T-helper 2 cell treated with Interferon-gamma antibody and Interleukin-4, amounts not matched to agents 5 μg/mL and 100 μg/mL, for 36 hours (primary cell): ENCODE measurements at places on chromosomes 5 and 9.

- H3K4me1 ChIP-seq, result peaks cover 11% of the 10 kb centered on the region
- no peak overlapping the region for H3K27ac ChIP-seq
- no peak overlapping the region for H3K4me3 ChIP-seq
- H3K27me3 ChIP-seq, result no peaks in the 10 kb centered on the region
Measured at GRCh38 chr5:89396278-89396954, 513.4 kb upstream of the MEF2C start.

DNA sequence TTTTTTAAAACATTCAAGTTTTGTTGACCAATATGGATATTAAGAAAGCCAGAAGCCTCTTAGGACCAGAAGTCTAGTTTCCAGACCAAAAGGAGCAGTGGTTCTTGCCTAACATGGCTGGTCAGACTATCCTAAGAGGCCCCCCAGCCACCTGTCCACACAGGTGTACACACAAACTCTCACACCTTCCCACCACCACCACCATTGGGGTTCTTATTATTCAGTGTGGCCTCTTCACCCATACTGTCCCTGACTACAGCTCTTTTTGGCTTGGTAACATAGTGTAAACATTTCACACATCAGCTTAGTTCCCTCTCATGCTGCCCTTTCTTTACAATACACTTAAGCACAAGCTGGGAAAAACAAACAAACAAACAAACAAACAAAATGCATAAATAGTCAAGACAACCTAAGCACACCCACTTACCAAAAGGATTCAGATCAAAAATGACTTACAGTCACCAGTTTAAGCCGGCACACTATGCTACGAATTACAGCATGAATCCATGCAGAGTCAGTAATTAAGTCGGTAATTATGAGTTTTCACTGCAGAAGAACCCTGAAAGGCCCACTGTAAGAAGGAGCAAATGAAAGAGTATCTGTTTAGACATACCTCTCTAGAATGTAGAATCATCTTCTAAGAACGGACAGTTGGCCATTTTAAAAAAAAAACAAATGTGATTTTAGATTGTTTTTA, 9.5 kb downstream of the LHFPL2 start:
- DNase-seq, result no peak
- peaks cover 13% of the 10 kb centered on the region for H3K27me3 ChIP-seq
- H3K4me1 ChIP-seq, result no peaks in the 10 kb centered on the region
- H3K4me3 ChIP-seq, result no peak overlapping the region

DNA sequence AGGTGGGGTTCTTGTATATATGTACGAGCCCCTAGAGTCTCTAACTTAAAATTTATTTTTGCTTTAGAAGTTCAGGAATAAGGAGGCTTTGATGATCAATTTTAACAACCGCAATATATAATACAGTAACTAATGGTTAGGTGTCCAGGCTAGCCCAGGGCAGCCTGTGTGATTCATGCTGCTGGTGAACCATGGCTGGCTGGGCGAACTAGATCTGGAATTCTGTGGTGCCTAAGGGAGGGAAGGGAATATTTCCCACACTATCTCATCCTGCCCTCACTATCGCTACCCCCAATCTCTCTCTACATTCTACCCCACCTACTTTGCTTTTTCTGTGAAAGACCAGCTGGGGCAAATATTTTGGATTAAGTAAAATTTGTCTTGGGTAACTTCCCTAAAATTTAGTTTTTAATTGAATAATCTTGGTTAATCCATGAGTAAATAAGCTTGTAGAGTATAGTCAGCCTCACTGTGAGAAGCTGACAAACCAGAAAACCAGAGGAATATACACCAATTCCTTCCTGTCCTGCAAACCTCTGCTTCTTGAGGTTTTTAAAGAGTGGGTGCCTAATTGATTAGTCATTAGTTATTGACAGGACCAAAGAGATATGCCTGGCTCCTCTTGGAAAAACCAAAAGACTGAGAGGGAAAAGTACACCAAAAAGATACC, 115.1 kb upstream of the CCDC152 start:
- no peaks in the 10 kb centered on the region for H3K4me1 ChIP-seq
- no peak overlapping the region for H3K4me3 ChIP-seq
- H3K36me3 ChIP-seq, result no peaks in the 10 kb centered on the region
- DNase-seq, result no peak

GRCh38 chr5:125232779-125233230, 486.4 kb upstream of the ZNF608 start:
- no peaks in the 10 kb centered on the region for H3K27me3 ChIP-seq
- H3K4me3 ChIP-seq, result no peak overlapping the region
- no peaks in the 10 kb centered on the region for H3K4me1 ChIP-seq
- no peaks in the 10 kb centered on the region for H3K36me3 ChIP-seq
- H3K27ac ChIP-seq, result no peak overlapping the region

DNA sequence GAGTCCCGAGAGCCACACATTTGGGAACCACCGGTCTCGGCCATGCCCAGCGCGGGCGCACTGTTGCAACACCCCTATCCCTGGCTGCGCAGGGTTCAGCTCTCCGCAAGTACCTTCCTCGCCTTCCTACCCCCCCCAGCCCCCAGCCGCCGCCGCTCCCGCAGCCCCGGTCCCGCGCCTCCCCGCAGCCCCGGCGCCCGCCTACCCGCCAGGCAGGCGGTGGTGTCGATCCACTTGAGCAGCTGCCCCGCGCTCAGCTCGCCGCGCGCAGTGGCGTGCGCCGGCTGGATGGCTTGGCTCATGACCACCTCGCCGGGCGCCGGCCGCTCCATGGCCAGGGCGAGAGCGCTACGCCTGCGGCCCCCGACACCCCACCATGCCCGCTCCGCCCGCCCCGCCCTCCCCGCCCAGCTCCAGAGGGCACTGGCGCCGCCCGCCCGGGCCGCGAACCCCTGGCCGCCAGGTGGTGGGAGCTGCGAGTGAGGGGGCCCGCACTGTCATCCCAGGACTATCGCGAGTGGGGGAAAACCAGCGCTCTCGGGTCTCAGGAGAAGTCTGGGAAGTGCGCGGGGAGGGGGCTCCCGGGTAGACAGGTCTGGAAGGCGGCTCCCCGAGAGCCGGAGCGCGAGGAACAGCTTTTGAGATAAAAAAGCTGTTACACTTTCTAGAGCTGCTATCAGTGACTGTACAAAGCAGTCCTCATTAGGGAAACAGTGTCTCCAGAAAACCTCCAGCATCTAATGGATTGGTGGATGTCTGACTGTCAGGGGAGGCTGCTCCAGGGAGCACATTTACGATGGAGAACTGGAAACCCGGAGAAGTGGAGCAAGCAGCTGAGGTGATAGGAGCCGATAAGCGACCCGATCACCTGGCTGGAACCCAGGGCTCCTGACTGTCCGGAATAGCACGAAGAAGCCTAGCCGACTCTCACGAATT, at the start of gene ACOT12:
TSS of gene ACOT12 (minus strand) at position 352 of the 936 bp plus-strand sequence. CDS start at position 332, 20 bp downstream.
- H3K4me3 ChIP-seq, result peak within 1 kb of the TSS; percentile 52
- no peak within 1 kb of the TSS for H3K27ac ChIP-seq
- no peak for DNase-seq
- H3K4me1 ChIP-seq, result peaks cover 11% of the 10 kb centered on the region
- H3K36me3 ChIP-seq, result peaks cover 2% of the 10 kb centered on the region

GRCh38 chr9:104993291-104993963, 65.5 kb upstream of the ABCA1 start:
- no peak for DNase-seq
- peak overlapping the region; percentile 8 for H3K4me3 ChIP-seq
- H3K27ac ChIP-seq, result no peak overlapping the region
- peaks cover 1% of the 10 kb centered on the region for H3K36me3 ChIP-seq
- H3K4me1 ChIP-seq, result peaks cover 25% of the 10 kb centered on the region

DNA sequence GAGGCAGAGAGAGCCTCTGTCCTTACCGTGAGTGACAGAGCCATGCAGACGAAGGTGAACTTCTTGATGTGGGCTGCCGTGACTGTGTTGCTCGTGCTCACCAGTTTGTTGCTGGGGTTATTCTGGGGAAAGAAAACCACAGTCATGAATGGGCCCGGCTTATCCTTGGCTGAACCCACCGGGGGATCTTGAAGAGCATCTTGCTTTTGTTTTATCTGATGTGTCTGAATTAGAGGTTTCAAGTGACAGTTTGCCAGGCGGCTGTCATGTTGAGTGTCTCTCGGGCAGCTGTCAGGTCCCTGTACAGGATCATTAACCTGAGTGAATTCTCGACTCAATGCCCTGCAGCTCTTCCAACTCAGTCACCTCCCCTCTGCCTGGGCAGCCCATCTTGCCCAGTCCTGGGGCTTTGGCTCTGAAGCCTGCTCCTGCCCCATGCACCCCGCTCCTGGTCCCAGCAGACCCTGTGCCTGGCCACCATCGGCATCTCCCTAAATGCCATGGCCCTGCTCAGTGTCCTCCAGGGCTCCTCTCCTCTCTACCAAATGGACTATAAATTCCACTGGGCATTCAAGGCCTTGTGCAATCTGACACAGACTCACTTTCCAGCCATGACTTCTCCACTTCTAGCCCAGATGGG, 77.4 kb downstream of the OTULIN start:
- H3K27ac ChIP-seq, result peak overlapping the region; percentile 43
- peaks cover 31% of the 10 kb centered on the region for H3K36me3 ChIP-seq
- DNase-seq, result no peak
- peaks cover 21% of the 10 kb centered on the region for H3K4me1 ChIP-seq
- no peak overlapping the region for H3K4me3 ChIP-seq

GRCh38 chr5:97750576-97750975, 567.5 kb upstream of the RIOK2 start:
- H3K27ac ChIP-seq, result no peak overlapping the region
- H3K36me3 ChIP-seq, result no peaks in the 10 kb centered on the region
- DNase-seq, result no peak
- H3K4me1 ChIP-seq, result no peaks in the 10 kb centered on the region
- no peak overlapping the region for H3K4me3 ChIP-seq

GRCh38 chr9:83511051-83511450, 27.1 kb downstream of the FRMD3 start:
- DNase-seq, result no peak
- H3K4me3 ChIP-seq, result no peak overlapping the region
- H3K4me1 ChIP-seq, result peaks cover 6% of the 10 kb centered on the region
- H3K27ac ChIP-seq, result no peak overlapping the region
- H3K27me3 ChIP-seq, result no peaks in the 10 kb centered on the region

DNA sequence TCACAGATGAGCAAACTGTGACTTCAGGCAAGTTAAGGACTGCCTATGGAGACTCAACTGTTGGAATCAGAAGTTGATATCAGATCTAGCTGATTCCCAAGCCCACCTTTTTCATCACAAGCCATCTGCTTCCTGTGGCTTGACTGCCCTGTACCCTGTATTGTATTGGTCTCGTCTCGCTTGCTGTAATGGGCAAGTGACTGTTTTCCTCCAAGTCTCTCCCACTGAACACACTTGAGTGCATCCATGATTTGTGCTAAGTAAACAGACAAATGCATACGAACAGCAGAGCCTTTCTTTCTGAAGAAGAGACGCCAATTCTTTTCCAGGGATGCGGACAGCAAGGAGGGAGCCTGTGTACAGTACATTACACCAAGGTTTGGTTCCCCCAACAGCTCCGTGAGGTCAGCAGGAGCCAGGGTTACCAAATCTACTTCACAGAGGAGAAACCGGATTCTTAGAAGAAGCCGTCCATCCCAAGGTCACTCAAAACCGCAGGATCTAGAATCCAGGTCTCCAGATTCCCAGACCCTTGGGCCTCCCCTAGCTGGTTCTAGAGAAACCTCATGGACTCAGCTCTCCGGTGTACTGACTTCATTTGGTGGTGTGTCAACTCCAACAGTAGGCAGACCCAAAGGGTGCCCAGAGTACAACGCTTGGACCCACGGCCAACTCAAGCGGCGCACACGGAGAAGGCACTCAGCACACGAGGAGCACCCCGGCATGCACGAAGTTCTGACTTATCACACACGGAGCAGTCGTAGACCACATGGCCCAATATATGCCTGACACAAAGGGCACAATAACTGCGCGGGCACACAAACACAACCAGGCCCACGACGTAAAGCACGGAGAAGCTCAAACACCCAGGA, 1.1 kb downstream of the BAG1 start:
- H3K4me3 ChIP-seq, result peak overlapping the region; percentile 92
- H3K27me3 ChIP-seq, result no peaks in the 10 kb centered on the region
- DNase-seq, result no peak
- peaks cover 37% of the 10 kb centered on the region for H3K4me1 ChIP-seq
- H3K27ac ChIP-seq, result peak overlapping the region; percentile 91
- peaks cover 67% of the 10 kb centered on the region for H3K36me3 ChIP-seq

GRCh38 chr5:95620870-95621838, 1.3 kb downstream of the GPR150 start:
- H3K27me3 ChIP-seq, result peaks cover 18% of the 10 kb centered on the region
- H3K27ac ChIP-seq, result peak overlapping the region; percentile 81
- H3K4me3 ChIP-seq, result peak overlapping the region; percentile 81
- peak; percentile 42 for DNase-seq

DNA sequence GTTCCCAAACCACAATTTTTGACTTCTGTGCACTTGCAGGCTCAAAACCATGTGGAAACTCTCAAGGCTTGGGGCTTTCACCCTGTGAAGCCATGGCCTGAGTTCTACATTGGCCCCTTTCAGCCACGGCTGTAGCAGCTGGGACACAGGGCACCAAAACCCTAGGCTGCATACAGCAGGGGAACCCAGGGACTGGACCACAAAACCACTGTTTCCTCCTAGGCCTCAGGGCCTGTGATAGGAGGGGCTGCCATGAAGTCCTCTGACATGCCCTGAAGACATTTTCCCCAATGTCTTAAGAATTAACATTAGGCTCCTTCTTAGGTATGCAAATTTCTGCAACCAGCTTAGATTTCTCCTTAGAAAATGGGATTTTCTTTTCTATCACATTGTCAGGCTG, 312.1 kb upstream of the TUSC1 start:
- H3K27ac ChIP-seq, result no peak overlapping the region
- H3K4me1 ChIP-seq, result no peaks in the 10 kb centered on the region
- H3K4me3 ChIP-seq, result no peak overlapping the region

DNA sequence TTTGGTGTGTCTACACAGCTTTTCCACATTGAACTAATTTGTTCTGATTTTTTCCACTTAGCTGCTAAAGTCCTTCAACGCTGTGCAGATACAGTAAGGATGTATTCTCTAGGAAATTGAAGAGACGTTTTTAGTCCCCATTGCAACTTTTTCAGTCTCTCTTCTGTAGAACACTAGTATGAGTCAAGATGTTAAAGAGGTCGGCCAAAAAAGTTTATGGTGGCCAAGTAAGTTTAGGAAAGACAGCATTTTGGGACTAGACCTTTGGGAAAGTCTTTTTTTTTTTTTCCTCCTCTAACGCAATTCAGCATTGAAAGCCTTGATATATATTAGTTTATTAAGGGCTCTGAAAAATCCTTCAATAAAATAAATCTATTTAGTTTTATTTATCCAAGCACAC, 243.5 kb upstream of the FBXL7 start:
- no peak overlapping the region for H3K4me3 ChIP-seq
- no peaks in the 10 kb centered on the region for H3K4me1 ChIP-seq
- DNase-seq, result no peak
- no peaks in the 10 kb centered on the region for H3K27me3 ChIP-seq
- H3K36me3 ChIP-seq, result no peaks in the 10 kb centered on the region

DNA sequence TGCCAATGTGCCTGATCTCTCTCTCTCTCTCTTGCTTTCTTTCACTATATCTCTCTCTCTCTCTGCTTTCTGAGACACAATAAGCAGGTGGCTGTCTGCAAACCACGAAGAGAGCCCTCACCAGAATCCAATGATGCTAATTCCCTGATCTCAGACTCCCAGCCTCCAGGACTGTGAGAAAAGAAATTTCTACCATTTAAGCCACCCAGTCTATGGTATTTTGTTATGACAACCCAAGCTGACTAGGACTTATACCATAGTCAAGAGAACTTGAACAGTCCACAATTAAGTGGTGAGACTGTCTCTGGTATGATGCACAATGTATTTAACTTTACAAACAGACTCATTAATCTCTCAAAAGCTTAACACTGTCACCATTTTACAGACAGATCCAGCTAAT, 67.0 kb downstream of the NFIB start:
- no peaks in the 10 kb centered on the region for H3K27me3 ChIP-seq
- no peak overlapping the region for H3K4me3 ChIP-seq
- H3K4me1 ChIP-seq, result no peaks in the 10 kb centered on the region
- no peaks in the 10 kb centered on the region for H3K36me3 ChIP-seq

- H3K27me3 ChIP-seq, result no peaks in the 10 kb centered on the region
- H3K36me3 ChIP-seq, result no peaks in the 10 kb centered on the region
- no peak overlapping the region for H3K27ac ChIP-seq
Measured at GRCh38 chr5:116488356-116489041, 86.1 kb downstream of the SEMA6A start.
